ENCODE measurements at places on chromosomes 16 and 17.

GRCh38 chr17:32461853-32462617 lies 17.7 kb downstream of the PSMD11 start:
- peak; percentile 68 for DNase-seq

DNA sequence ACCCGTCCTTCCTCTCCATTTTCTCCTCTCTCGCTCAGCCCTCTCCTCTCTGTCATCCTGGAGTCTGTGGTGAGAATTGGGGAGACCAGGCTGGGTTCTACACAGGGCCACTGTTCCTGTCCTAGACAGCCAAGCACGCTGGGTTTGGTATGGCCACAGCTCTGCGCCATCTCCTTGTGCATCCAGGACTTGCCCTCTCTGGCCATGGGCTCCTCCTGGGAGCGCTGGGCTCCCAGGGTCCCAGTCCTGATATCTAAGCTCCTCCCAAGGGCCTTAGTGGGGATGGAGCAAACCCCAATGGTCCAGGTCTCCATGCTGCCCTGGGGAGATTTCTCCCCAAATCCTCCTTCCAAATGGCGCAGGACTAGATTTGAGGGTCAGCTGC lies 27.2 kb upstream of the ITGA3 start:
- no peak for DNase-seq

- no peak for DNase-seq
Measured at GRCh38 chr17:60077226-60077625, 1.5 kb downstream of the HEATR6 start.

DNA sequence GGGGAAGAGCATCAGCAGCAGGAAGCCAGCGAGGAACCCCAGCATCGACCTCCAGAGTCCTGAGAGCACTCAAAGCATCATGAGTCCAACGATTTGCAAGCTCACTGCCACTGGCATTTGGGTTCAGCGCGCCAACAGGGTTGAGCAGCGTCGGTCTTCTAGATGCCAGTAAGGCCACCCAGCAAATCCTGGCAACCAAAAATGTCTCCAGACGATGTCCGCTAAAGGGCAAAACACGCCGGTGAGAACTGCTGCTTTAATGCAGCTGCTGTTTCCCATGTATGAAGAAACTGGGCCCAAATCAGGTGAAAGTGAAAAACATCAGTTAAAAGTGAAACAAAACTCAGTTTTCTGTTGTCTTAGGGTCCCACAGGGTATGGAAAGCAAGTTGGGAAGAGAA lies 70.2 kb downstream of the ANKRD11 start:
- DNase-seq: no peak

DNA sequence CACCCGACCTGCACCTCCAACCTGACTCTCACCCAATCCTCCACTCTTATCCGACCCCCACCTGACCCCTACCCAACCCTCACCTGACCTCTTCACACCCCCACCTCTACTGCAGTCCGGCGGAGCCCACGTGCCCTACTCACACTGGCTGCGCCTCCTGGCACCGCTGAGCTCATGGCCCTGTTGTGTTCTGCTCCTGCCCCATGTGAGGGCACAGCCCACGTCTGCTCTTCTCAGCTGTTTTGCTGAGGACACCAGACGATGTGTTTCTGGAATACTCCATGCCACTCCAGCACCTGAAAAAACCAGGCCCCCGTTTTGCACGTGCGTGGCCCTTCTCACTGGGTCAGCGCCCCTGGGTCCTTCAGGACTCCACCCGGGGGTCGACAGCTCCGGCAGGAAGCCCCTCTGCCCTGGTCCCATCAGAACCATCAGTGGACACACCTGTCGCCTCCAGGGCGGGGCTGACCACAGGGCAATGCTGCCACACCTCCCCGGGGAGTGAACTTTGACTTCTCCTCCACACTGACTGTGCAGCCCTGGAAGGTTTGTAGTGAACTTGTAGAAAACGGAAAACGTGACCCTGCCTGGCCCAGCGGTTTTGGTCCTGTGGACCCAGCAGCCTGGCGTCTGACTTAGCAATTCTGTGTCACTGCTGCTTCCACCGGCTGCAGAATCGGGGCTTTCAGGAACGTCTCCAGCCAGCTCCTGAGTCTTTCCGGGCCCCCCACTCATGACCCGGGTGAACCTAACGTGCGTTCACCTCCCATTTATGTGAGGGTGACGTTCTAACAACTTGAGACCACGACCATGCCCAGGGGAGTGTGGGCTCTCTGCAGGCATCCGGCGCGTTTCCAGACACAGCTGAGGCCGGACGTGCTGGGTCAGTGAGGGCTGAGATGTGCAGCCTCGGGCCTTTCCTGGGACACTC lies 5.7 kb upstream of the RAB40B start:
- no peak for DNase-seq

DNA sequence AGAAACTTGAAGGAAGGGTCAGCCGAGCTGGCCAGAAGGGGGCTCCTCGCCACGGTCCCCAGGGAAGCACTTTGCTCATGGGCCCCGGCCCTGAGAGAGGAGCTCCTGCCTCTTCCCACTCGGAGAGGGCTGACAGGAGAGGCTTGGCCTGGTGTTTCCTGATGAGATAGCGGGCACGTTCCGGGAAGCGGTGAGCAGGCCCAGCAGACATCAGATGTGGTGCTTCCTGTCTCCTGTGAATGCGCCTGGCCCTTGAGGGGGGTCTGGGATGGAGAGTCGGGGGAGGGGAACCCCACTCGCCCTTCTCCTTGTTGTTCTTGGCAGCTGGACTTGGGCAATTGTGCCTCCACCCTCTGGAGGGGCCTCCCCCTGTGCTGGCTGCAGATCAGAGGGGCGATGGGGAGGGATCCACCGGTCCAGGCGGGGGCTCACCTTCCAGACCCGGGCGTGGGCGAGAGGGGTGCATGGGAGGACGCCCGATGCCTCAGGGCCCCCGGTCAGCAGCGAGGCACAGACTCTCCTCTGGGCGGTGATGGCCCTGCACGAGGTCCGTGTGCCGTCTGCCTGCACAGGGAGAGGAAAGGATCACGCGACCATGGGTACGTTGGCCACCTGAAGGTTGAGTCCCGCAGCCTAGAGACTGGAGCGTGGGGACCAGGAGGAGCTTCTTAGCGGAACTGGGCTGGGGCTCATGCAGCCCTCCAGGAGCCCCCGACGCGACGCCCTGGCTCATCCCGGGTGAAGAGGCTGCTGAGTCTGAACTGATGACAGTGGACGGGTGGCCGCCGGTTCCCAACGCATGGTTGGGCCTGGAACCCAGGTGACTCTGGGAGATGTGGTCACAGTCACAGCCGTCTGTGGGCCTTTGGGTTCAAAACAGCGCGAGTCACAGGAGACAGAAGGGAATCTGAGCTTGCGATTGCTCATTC lies 25.4 kb downstream of the METRNL start:
- DNase-seq: no peak

DNA sequence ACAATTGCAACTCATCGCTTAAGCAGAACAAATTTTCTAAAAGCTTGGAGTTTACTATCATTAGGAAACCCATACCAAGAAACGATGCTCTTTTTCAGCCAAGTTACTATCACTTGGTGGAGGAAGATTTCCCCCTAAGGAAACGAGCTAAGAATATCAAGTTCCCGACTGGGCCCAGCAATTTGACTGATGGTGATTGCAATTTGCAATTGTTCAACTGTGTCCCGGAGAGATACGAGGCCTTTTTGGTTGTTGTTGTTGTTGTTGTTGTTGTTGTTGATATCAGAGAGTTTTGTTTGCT lies 6.2 kb downstream of the HS3ST3A1 start:
- DNase-seq: no peak

- DNase-seq: no peak
Measured at GRCh38 chr17:51270636-51271035, 10.3 kb downstream of the UTP18 start.

GRCh38 chr16:78286065-78286464 lies 186.6 kb downstream of the WWOX start:
- DNase-seq: no peak

GRCh38 chr17:45018514-45018847 lies 33.0 kb downstream of the DCAKD start:
- DNase-seq: no peak

- no peak for DNase-seq
Measured at GRCh38 chr17:60165971-60166370, 16.2 kb downstream of the CA4 start.

- DNase-seq: peak; percentile 12
Measured at GRCh38 chr17:47736501-47737495, 3.8 kb downstream of the TBX21 start.

- DNase-seq: no peak
Measured at GRCh38 chr16:67277294-67277998, 1.9 kb upstream of the PLEKHG4 start.

DNA sequence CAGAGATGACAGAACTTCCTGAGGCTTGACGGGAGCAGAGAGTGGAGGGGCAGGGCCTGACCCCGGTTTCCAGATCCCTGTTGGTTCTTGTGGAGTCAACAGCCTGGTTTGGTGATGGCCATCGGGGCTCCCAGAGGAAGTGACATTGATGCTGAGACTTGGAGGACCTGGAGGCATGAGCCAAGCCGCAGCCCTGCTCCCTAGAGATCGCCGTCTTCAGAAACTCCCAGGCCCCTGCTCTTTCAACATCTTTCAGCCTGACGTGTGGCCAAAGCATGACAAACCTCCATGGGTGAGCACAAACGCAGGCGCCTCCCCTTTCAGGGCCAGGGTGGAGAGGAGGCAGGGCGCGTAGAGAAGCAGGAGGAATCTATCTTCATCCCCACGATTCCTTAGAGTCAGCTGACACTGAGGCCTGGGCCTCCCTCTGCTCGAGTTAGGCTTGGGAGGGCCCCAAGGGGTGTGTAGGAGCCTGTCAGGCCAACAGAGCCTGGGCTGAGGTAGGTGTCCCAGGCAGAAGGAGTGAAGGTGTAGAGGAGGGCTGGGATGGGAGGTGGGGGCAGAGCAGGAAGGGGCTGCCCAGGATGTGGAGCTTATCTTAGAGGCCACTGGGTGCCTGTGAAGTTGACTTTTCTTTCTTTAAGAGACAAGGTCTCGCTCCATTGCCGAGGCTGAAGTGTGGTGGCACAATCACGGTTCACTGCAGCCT lies 56.1 kb upstream of the MED9 start:
- no peak for DNase-seq

GRCh38 chr16:7614021-7614795 lies 281.6 kb downstream of the RBFOX1 start:
- DNase-seq: no peak

GRCh38 chr17:1865252-1866037 lies 35.6 kb downstream of the RPA1 start:
- peak; percentile 58 for DNase-seq

GRCh38 chr17:63537001-63537400 lies 13.3 kb upstream of the DCAF7 start:
- no peak for DNase-seq

DNA sequence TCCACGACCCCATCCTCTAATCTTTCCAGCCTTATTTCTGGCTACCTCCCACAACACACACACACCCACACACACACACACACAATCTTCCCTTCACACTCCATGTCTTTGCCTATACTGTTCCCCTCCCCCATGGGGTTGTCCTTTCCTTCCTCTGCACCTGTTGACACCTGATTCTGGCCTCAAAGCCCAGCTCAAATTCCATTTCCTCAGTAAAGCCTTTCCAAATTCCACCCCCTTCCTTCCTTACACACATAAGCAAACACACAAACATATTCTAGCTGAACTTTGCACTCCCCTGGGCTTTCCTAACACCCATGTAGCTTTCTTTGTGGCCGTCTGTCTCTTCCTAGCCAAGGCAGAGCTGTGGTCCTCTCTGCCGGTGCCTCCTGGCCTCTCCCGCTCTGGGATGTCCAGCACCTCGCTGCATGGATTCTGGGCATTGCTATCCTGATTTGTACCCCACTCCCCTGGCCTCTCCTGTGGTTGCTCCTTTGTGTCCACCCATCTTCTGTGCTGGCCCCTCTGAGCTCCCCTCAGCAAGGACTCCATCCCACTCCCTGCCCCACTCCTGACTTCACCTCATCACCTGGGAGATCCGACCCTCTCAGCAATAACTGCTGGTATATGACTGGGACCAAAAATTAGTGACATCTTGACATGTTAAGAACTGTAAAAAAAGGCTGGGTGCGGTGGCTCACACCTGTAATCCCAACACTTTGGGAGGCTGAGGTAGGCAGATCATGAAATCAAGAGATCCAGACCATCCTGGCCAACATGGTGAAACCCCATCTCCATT lies 8.4 kb upstream of the SRCIN1 start:
- DNase-seq: no peak

DNA sequence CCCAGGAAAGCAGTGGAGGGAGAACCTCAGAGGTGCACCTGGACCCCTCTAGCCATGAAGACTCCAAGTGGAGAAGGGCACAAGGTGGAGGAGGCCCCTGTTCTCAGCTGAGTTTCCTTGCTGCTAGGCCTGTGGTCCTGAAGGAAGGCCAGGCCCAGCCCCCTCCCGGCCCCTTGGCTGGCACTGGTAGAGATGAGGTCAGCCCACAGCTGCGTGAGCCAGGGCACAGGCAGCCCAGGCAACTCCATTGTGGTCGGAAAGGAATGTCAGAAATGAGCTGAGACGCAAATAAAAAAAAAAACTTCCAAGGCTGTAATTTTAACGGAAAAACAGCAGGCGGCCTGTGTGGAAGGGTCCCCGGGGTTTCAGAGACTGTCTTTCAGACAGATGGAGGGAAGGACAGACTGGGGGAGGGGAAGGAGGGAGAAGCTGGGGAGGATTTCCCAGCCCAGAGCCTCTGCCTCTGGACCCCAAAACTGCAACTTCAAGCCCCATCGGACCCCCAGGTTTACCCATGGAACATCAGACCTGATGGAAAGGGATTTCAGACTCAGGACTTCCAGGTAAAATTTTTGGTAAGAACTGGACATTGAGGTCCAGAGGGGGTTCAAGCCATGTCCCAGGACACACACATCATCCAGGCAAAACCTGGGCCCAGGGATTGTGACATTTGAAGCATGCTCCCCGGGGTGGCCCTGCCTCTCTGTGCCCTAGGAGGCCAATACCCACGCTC lies 25.6 kb upstream of the MRPS23 start:
- DNase-seq: no peak

DNA sequence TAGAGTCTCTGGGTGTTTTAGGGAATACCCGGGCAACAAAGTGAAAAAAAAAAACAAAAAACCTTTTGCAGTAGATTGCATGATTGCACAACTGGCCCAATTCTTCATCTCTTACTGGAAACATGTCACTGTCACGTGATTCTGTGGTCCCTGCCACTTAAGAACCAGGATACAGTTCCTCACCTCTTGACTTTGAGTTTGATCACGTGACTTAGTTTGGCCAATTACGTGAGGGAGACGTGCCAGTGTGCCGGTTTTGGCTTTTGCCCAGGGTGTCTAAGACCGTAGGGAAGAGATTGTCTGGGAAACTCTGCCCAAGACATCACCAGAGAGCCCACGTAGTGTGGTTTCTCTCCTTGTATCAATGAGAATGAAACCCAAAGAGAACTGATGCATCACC lies 88.7 kb downstream of the GRIN2A start:
- no peak for DNase-seq

DNA sequence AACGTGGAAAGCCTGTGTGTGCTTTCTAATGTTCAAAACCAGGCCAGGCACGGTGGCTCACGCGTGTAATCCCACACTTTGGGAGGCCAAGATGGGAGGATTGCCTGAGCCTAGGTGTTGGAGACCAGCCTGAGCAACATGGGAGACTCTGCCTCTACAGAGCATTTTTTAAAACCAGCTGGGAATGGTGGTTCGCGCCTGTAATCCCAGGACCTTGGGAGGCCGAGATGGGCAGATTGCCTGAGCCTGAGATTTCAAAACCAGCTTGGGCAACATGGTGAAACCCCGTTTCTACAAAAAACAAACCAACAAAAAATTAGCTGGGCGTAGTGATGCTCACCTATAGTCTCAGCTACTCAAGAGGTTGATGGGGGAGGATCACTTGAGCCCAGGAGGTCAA lies 26.4 kb downstream of the RNF213 start:
- DNase-seq: no peak

- no peak for DNase-seq
Measured at GRCh38 chr17:63519116-63519881, 3.9 kb upstream of the KCNH6 start.

GRCh38 chr17:64423881-64424280 lies 25.0 kb upstream of the MILR1 start:
- no peak for DNase-seq
